ENCODE measurements at places on chromosomes 5 and 9. TPM values are rescaled to one million over a fixed set of nuclear protein-coding genes. Genes with fewer than 3 reads are reported as not detected.

DNA sequence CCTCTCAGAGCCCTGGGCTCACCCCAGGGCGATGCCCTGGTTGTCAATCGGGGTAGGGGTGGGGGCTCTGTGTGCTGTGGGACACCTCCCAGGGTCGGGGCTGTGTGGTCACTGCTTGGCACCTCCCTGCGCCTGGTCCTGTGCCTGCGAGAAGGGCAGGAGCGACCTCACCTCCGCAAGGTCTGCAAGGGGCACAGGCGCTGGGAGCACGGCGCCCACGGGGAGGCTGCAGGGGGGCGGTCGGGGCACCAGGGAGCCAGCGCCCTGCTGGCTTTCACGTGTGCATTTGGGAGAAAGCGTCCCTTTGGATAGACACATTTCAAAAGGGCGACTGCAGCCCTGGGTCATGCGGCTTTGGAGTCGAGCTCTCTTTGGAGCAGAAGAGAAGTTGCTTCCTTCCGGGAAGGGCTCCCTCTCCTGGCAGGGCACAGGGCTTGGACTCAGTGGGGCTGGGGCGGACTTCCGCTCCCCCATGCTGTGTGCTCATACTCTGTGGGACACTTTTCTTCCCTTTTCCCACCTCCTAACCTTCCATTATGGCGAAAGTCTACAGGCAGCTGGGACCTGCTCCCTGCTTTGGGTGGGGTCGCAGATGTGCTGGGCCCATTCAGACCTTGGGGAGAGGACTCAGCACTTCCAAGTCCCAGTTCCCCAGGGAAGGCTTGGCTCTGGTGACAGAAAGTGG lies 52.9 kb upstream of the SLC28A3 start:
- no peak for DNase-seq

DNA sequence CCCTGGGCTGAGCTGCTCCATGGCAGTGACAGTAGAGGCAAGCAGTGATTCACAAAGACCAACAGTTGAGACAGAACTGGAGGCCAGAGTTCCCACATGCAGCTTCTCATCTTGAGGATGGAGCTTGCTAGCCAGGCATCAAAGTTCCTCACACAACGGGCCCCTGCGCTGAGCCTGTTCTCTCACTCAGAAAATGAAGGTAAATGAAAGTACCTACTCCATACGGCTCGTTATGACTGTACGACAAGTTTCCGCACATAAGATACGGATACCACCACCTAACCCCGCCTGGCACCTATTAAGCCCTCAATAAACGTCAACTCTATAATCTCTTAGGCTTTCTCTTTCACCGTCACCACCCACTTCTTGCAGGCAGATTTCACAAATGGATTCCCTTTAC lies 12.9 kb downstream of the NOL6 start:
- no peak for DNase-seq

DNA sequence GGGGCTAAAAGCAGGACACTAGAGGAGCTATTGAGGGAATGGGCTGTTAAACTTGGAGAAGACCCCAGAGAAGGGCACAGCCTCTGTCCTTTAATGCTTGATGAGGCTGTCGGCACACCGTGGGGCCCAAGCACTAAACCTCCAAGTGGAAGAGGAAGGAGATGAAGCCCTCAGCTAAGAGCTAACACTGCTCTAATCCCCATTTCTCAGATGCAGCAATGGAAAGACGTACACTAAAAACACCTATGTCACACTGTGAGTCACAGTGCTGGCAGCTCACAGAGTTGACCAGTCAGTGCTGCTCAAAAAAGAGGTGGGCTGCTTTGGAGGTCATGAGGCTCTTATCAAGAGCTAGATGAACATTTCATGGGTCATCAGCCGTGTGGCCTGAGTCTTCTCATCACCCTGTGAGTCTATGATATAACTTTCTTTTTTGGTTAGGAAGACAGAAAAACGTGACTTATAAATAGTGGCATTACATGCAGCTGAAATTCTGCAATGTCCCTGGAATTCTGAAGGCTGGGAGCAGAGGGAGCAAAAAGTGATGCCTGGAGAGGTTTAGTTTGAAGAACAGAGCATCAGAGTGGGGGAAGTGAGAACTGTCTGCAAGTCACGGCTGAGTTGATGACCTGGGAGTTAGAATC lies 21.5 kb downstream of the TNFSF8 start:
- DNase-seq: no peak

- no peak for DNase-seq
Observed at GRCh38 chr9:130479587-130479986, 34.8 kb downstream of the ASS1 start.

- no peak for DNase-seq
Observed at GRCh38 chr5:159519365-159519764, 189.1 kb upstream of the IL12B start.

DNA sequence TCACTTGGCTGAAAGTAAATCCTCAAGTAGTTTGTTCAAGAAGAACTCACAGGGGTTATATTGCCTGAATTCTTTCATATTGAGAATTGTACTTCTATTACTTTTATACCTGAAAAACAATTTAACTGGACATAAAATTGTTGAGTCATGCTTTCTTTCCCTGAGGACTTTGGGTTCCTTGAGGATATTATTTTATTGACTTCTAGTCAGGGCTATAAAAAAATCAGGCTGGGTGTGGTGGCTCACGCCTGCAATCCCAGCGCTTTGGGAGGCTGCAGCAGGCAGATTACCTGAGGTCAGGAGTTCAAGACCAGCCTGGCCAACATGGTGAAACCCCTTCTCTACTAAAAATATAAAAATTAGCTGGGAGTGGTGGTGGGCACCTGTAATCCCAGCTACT lies 17.9 kb upstream of the CDC42SE2 start:
- DNase-seq: no peak

DNA sequence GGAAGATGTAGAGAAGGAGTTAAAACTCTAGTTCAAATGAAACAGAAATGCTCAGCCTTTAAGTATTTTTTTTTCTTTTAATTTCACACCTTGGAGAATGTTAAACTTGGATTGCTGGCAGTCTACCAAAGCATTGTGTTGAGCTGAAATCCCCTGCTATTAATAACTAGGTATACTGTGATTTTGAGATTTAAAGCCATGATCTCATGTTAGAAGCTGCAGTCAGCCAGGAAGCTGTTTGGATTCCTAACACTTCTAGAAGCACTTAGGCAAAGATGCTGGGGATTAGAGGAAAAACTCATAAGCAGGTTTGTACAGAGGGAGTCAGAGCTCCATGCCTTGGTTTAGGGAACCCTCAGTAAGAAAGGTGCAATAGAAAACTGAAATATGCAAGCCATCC lies 141.4 kb downstream of the KIF4B start:
- DNase-seq: no peak

The ADGRV1 gene
- 1.9 TPM for total RNA-seq
